Lung (tissue), 17 donors: ENCODE measurements at places on chromosomes 2 and 18. TPM values are rescaled to one million over a fixed set of nuclear protein-coding genes. Genes with fewer than 3 reads are reported as not detected.

The MARCO gene
- polyA plus RNA-seq, result 114 TPM

The KYNU gene
- 6.4 TPM for polyA plus RNA-seq

The GALNT3 gene
- 19.0 TPM for polyA plus RNA-seq

The TUBB8B gene
- 0.47 TPM for polyA plus RNA-seq

DNA sequence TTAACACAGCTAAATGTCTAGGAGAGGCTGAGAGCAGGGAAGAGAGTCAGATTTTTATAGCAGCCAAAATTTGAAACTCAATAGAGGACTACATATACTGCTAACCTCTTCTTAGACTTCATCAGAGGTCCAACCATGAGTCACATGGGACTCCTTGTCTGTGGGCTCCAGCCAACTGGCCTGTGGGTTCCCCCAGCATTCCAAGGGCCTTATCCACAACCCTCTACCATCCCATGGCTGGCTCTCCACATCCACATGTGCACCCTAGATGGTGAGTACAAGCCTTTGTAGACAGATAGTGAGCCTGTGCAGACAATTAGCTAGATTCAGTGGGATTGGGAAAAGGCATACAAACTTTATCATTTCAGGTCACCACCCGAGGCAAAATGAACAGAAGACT is 901.9 kb upstream of the ZEB2 start:
- H3K27ac ChIP-seq, result no peak overlapping the region
- no peaks in the 10 kb centered on the region for H3K4me1 ChIP-seq
- H3K36me3 ChIP-seq, result no peaks in the 10 kb centered on the region
- no peak for DNase-seq
- no peak overlapping the region for H3K4me3 ChIP-seq

GRCh38 chr2:203394519-203395227 is 66.5 kb downstream of the ABI2 start:
- H3K27ac ChIP-seq, result no peak overlapping the region
- no peak for DNase-seq
- H3K4me1 ChIP-seq, result no peaks in the 10 kb centered on the region
- H3K27me3 ChIP-seq, result no peaks in the 10 kb centered on the region
- peaks cover 6% of the 10 kb centered on the region for H3K36me3 ChIP-seq

DNA sequence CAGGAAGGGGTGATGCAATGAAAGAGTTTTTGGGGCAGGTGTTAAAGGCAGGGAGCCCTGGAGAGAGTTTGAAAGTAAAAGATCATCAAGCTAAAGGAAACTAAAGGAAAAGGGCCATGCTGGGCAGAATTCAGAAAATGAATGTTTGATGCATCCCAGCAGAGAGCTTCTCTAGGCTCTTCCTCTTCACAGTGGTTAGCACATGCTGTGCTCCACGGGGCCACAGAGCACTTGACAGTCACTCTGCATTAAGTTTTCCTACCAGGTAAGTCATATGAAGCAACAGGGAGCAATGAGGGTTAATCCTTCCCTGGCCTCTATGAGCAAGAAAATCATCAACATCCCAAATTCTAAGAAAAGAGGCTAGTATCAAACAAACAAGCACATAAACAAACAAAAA is 895.2 kb downstream of the TRIB2 start:
- H3K36me3 ChIP-seq, result no peaks in the 10 kb centered on the region
- no peaks in the 10 kb centered on the region for H3K27me3 ChIP-seq
- no peak overlapping the region for H3K4me3 ChIP-seq
- no peaks in the 10 kb centered on the region for H3K4me1 ChIP-seq
- no peak for DNase-seq
- H3K27ac ChIP-seq, result no peak overlapping the region

- H3K27ac ChIP-seq, result no peak overlapping the region
- H3K27me3 ChIP-seq, result no peaks in the 10 kb centered on the region
- no peak for DNase-seq
- H3K4me3 ChIP-seq, result no peak overlapping the region
- H3K36me3 ChIP-seq, result no peaks in the 10 kb centered on the region
Observed at GRCh38 chr2:181430406-181431118, 26.6 kb upstream of the ITGA4 start.

GRCh38 chr2:60958361-60958760 is 59.2 kb upstream of the PEX13 start:
- no peaks in the 10 kb centered on the region for H3K27me3 ChIP-seq
- H3K36me3 ChIP-seq, result no peaks in the 10 kb centered on the region
- DNase-seq, result no peak
- peaks cover 1% of the 10 kb centered on the region for H3K4me1 ChIP-seq
- H3K4me3 ChIP-seq, result no peak overlapping the region
- no peak overlapping the region for H3K27ac ChIP-seq

GRCh38 chr2:233479616-233480489 is 86.7 kb downstream of the USP40 start:
- H3K36me3 ChIP-seq, result peaks cover 2% of the 10 kb centered on the region
- no peak overlapping the region for H3K4me3 ChIP-seq
- H3K27me3 ChIP-seq, result no peaks in the 10 kb centered on the region
- H3K27ac ChIP-seq, result peak overlapping the region; percentile 84
- DNase-seq, result no peak
- H3K4me1 ChIP-seq, result peaks cover 7% of the 10 kb centered on the region

GRCh38 chr2:20525041-20526035 is 78.5 kb downstream of the RHOB start:
- no peaks in the 10 kb centered on the region for H3K36me3 ChIP-seq
- DNase-seq, result no peak
- peaks cover 5% of the 10 kb centered on the region for H3K4me1 ChIP-seq
- H3K4me3 ChIP-seq, result no peak overlapping the region
- H3K27ac ChIP-seq, result peak overlapping the region; percentile 50

GRCh38 chr18:25935356-25935755 is 155.1 kb downstream of the SS18 start:
- no peak for DNase-seq
- H3K36me3 ChIP-seq, result no peaks in the 10 kb centered on the region
- H3K27ac ChIP-seq, result no peak overlapping the region

DNA sequence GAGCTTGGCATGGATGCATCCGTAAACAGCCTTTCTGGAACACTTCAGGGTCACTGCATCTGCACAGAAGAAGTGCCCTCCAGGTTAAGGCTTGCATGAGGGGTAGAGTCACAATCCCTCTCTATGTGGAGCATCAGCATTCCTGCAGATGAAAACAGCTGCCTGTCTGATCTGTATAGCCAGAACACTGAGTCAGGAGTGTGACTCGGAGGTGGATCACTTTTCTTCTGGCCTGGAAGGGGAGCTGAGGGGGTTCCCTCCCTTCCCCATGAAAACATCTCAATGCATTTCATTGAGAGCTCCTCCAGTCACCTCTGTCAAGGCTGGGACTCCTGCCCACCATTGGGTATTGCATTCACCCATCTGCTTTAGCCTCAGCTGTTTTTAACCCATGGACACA is 72.5 kb upstream of the SERPINE2 start:
- no peaks in the 10 kb centered on the region for H3K4me1 ChIP-seq
- no peak overlapping the region for H3K27ac ChIP-seq
- H3K4me3 ChIP-seq, result no peak overlapping the region
- no peaks in the 10 kb centered on the region for H3K36me3 ChIP-seq

GRCh38 chr2:58101500-58101899 is 54.9 kb downstream of the VRK2 start:
- no peaks in the 10 kb centered on the region for H3K27me3 ChIP-seq
- H3K27ac ChIP-seq, result no peak overlapping the region
- H3K4me3 ChIP-seq, result no peak overlapping the region
- DNase-seq, result no peak

- no peaks in the 10 kb centered on the region for H3K27me3 ChIP-seq
- H3K4me1 ChIP-seq, result no peaks in the 10 kb centered on the region
- H3K36me3 ChIP-seq, result no peaks in the 10 kb centered on the region
- DNase-seq, result no peak
- H3K4me3 ChIP-seq, result no peak overlapping the region
Observed at GRCh38 chr2:197304556-197305011, 6.0 kb downstream of the ANKRD44 start.

GRCh38 chr2:119721043-119721442 is 38.7 kb upstream of the PTPN4 start:
- H3K27me3 ChIP-seq, result no peaks in the 10 kb centered on the region
- H3K36me3 ChIP-seq, result no peaks in the 10 kb centered on the region
- DNase-seq, result no peak
- no peak overlapping the region for H3K27ac ChIP-seq
- H3K4me1 ChIP-seq, result no peaks in the 10 kb centered on the region
- no peak overlapping the region for H3K4me3 ChIP-seq

DNA sequence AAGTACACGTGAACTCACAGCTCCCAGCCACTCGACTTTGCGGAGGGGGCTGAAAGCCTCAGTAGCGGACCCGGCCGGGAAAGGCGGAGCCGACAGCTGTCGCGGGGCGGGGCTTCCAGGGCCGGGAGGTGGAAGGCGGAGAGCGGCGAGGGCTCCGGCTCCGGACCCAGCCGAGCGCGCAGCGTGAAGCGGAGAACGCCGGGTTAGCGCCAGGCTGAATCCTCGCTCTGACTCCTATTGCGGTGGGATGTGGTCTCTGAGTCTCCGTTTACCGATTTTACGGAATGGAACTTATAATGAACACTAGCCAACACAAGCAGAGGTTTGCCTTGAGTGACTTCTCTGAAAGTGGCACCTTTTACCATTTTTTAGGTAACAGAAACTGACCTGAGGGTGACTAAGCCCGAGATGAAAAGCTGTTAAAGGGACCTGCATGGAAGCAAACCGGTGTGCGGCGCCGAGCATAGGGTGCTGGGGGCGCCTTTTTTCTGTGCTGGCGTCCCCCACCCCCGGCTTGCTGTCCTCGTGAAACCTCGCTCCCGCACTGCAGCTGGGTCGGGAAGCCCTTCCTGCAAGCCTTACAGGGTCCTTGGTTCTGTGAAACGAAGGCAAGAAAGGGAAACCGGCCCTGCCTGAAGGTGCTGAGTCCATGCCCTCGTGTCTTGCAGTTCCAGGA is 72.9 kb downstream of the EN1 start:
- H3K4me1 ChIP-seq, result peaks cover 5% of the 10 kb centered on the region
- no peak overlapping the region for H3K27ac ChIP-seq
- DNase-seq, result peak; percentile 46
- peaks cover 46% of the 10 kb centered on the region for H3K27me3 ChIP-seq
- H3K4me3 ChIP-seq, result no peak overlapping the region

DNA sequence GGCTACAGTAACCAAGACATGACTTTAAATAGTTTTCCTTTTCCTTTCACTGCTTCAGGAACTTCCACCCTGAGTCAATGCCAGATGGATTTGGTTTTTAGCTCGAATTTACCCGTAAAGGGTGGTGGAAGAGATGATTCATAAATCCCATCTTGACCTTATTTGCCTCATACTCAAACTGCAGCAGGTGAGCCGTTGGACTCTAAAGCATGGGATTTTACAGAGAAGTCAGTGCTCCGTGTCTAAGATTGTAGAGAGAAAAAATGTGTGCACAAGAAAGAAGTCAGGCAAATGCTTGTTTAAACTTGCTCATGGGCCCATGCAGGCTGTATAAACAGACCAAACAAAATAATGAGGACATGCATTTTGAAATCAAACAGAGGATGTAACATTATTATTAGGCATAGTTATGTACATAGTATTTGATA is 369.7 kb upstream of the TRIB2 start:
- no peak overlapping the region for H3K4me3 ChIP-seq
- no peaks in the 10 kb centered on the region for H3K4me1 ChIP-seq
- H3K27me3 ChIP-seq, result no peaks in the 10 kb centered on the region
- H3K36me3 ChIP-seq, result no peaks in the 10 kb centered on the region
- H3K27ac ChIP-seq, result no peak overlapping the region

DNA sequence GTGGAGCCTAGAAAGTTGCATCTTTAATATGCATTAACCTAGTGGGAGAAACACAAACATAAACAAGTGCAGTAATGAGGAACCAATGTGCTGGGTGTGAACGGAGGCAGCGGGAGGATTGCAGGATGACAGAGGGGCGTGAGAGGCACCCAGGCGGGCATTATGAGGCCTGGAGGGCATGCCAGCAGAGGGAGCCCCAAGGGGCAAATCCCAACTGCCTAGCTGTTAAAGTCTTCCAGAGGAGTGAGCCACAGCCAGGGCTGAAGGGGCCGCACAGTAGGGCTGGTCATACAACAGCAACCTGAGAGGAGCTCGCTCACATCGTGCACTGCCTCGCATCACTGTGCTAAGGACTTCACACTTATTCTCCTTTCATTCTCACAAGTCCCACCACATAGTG is 13.3 kb upstream of the PRELID3A start:
- H3K4me1 ChIP-seq, result peaks cover 2% of the 10 kb centered on the region
- H3K4me3 ChIP-seq, result no peak overlapping the region
- DNase-seq, result no peak
- H3K27ac ChIP-seq, result no peak overlapping the region
- H3K36me3 ChIP-seq, result no peaks in the 10 kb centered on the region
- no peaks in the 10 kb centered on the region for H3K27me3 ChIP-seq
